ENCODE measurements at places on chromosomes 2 and 18. TPM values are rescaled to one million over a fixed set of nuclear protein-coding genes. Genes with fewer than 3 reads are reported as not detected.

Gene LYPD6B
- polyA plus RNA-seq: not detected

Gene UGT1A4
- not detected for polyA plus RNA-seq

Gene CDK15
- not detected for polyA plus RNA-seq

Gene PNO1
- polyA plus RNA-seq: 14.8 TPM

Gene AGXT
- not detected for polyA plus RNA-seq

Gene DSG4
- polyA plus RNA-seq: not detected

Gene CYP26B1
- polyA plus RNA-seq: not detected

Gene LRRC30
- not detected for polyA plus RNA-seq

DNA sequence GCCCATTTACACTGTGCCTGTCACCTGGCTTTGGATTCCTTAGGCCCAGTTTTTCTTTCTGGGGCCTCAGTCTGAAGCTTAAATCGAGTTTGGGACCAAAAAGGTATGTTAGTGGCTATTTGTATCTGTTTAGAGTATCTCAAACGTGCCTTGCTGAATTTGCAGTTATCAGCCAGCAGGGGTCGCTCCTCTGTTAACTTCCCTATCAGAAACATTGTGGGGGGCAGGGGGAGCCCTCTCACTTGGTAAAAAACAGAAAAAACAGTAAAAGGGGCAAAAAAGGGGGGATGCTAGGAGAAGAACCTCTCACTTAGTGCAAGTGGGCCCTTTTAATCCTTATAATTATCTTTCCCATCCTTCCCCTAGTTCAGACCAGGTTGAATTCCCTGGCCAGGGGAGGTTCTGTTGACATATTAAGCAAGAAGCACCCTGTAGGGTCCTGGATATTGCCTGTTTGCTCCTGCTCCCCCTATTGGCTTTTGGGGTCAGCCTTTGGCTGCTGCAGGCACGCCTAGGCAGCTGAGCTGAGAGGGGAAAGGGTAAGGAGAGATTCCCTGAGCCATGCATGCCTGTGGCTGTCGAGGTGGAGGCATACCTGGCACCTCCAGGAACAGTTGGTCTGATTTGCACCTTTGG is 8.8 kb upstream of the IFIH1 start:
- no peak for DNase-seq
- H3K36me3 ChIP-seq: no peaks in the 10 kb centered on the region
- H3K4me3 ChIP-seq: peak overlapping the region; percentile 12
- H3K27me3 ChIP-seq: peaks cover 3% of the 10 kb centered on the region
- H3K4me1 ChIP-seq: peaks cover 6% of the 10 kb centered on the region
- no peak overlapping the region for H3K27ac ChIP-seq

- H3K4me3 ChIP-seq: no peak overlapping the region
- H3K27me3 ChIP-seq: no peaks in the 10 kb centered on the region
- H3K36me3 ChIP-seq: no peaks in the 10 kb centered on the region
- H3K4me1 ChIP-seq: peaks cover 5% of the 10 kb centered on the region
Measured at GRCh38 chr2:205660521-205661124, 21.7 kb upstream of the NRP2 start.

- H3K27ac ChIP-seq: no peak overlapping the region
- no peaks in the 10 kb centered on the region for H3K4me1 ChIP-seq
- no peaks in the 10 kb centered on the region for H3K36me3 ChIP-seq
- no peak overlapping the region for H3K4me3 ChIP-seq
- H3K27me3 ChIP-seq: peaks cover 2% of the 10 kb centered on the region
Measured at GRCh38 chr2:57510704-57511103, 535.9 kb upstream of the VRK2 start.

GRCh38 chr2:64376926-64377325 is 77.0 kb upstream of the LGALSL start:
- H3K4me3 ChIP-seq: no peak overlapping the region
- no peak overlapping the region for H3K27ac ChIP-seq
- no peaks in the 10 kb centered on the region for H3K36me3 ChIP-seq
- peaks cover 16% of the 10 kb centered on the region for H3K27me3 ChIP-seq

- H3K27me3 ChIP-seq: peaks cover 2% of the 10 kb centered on the region
- no peak overlapping the region for H3K27ac ChIP-seq
- peaks cover 16% of the 10 kb centered on the region for H3K36me3 ChIP-seq
- no peak for DNase-seq
- no peaks in the 10 kb centered on the region for H3K4me1 ChIP-seq
Measured at GRCh38 chr2:218631837-218632236, 24.1 kb downstream of the PLCD4 start.

DNA sequence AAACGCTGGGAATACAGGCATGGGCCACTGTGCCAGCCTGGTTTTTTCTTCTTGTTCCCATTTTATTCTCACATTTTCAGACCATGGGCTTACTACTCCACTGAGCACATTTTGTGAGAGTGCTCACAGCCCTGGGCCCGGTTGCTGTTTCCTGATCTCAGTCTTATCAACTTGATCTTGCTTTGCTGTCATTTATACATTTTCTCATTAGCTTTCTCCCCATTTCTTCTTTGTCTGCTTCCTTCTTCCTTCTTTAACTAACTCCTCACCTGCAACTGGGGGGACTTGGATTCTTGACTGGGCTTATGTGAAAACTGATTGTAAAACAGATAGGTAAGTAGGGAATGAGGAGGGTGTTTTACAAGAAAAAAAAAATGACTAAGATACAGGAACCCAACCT is 117.3 kb downstream of the PLB1 start:
- H3K4me3 ChIP-seq: no peak overlapping the region
- H3K4me1 ChIP-seq: no peaks in the 10 kb centered on the region
- DNase-seq: no peak
- peaks cover 2% of the 10 kb centered on the region for H3K27me3 ChIP-seq
- H3K27ac ChIP-seq: no peak overlapping the region

DNA sequence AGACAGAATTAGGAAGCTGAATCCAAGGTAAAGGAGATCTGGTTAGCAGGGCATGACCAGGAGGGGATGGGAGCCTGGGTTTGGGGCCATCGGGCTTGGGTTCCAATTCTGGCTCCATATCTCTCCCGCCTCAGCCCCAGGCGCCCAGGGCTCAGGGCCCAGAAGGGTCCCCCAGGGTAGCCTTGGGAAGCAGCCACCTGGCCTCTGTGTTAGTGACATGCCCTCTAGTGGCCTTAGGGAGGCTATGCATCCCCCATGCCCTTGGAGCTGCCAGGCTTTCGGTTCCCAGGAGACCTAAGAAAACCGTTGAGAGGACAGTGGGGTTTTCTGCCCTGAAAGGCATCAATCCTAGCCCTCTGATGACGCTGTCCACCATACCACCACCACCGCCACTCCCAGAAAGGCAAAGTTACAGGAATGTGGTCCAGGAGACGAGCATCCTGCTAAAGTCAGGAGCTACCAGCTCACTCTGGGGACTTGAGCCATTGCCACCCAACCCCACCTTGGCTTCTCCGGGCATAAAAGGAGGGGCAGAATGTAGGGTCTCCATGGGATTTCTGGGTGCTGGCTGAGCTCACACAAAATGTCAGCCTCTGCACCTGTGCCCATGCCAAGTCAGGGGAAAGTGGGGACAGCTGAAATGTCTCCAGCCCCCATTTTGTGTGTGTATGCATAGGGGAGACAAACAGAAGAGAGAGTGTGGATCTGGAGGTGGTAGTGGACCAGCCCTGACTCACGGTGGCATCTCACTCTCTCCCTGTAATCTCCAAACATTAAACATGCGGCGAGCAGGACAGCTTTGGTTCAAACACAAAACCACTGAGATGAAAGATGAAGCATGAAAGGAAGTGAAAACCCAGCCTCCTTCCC is 56.5 kb downstream of the EMX1 start:
- H3K27me3 ChIP-seq: no peaks in the 10 kb centered on the region
- H3K36me3 ChIP-seq: peaks cover 7% of the 10 kb centered on the region
- peak; percentile 44 for DNase-seq
- H3K4me3 ChIP-seq: no peak overlapping the region
- H3K4me1 ChIP-seq: no peaks in the 10 kb centered on the region

- no peak overlapping the region for H3K4me3 ChIP-seq
- H3K4me1 ChIP-seq: peaks cover under 1% of the 10 kb centered on the region
Measured at GRCh38 chr2:222707102-222707688, 35.7 kb downstream of the MOGAT1 start.

DNA sequence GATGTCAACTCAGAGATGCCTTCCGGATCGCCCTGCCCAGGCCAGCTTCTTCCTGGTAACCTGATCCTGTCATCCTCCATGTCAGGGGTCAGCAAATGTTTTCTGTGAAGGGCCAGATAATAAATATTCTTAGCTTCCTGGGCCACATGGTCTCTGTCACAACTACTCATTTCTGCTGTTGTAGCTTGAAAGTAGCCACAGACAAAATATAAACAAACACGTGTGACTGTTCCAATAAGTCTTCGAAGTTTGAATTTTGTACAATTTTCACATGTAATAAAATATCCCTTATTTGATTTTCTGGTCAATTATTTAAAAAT is 35.8 kb downstream of the ANXA4 start:
- no peak overlapping the region for H3K27ac ChIP-seq
- H3K27me3 ChIP-seq: no peaks in the 10 kb centered on the region
- no peak for DNase-seq
- peaks cover 67% of the 10 kb centered on the region for H3K4me1 ChIP-seq
- no peak overlapping the region for H3K4me3 ChIP-seq

- no peak overlapping the region for H3K4me3 ChIP-seq
- no peak overlapping the region for H3K27ac ChIP-seq
- H3K27me3 ChIP-seq: peaks cover 2% of the 10 kb centered on the region
Measured at GRCh38 chr2:196344397-196344796, 173.0 kb upstream of the STK17B start.

DNA sequence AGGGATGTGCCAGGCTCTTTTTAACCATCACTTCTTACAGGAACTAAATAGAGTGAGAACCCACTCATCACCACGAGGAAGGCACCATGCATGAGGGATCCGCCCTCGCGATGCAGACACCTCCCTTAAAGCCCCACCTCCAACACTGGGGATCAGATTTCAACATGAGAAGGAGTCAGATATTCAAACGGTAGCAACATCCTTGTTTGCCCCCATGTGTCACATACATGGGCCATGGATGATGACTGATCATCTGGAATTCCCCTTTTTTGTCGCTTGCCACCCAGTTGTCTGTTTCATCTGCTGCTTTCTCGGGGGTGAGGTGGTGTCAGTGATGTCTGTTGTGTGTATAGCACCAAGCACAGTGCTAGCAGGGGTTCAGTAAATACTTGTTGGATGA is 57.9 kb downstream of the NCK2 start:
- peaks cover 13% of the 10 kb centered on the region for H3K27me3 ChIP-seq
- DNase-seq: no peak
- H3K4me3 ChIP-seq: no peak overlapping the region

GRCh38 chr2:227153758-227154486 is 10.1 kb downstream of the COL4A4 start:
- H3K36me3 ChIP-seq: no peaks in the 10 kb centered on the region
- peaks cover 4% of the 10 kb centered on the region for H3K27me3 ChIP-seq
- H3K4me3 ChIP-seq: no peak overlapping the region
- no peak overlapping the region for H3K27ac ChIP-seq

DNA sequence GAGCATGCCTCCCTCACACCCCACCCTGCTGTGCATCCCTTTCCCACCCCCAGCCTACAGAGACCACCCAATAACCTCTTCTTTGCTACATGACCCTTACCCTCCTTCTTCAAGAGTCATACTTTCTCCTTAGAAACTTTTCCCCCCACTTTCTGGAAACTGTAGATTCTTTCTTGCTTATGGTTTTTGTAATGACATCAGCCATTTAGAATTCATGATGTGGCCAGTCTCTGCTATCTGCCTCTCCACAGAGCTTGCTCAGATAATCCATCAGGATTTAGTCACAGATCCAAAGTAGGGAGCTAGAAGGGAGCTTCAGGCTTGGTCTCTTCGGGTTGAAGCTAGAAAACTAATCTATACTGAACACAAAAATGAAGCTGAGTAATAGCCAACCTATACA is 36.5 kb downstream of the GALM start:
- peaks cover 5% of the 10 kb centered on the region for H3K4me1 ChIP-seq
- H3K27me3 ChIP-seq: peaks cover 2% of the 10 kb centered on the region
- DNase-seq: no peak
- no peak overlapping the region for H3K27ac ChIP-seq
- H3K4me3 ChIP-seq: no peak overlapping the region

GRCh38 chr18:56021136-56021808 is 433.3 kb upstream of the TCF4 start:
- DNase-seq: no peak
- H3K36me3 ChIP-seq: no peaks in the 10 kb centered on the region

DNA sequence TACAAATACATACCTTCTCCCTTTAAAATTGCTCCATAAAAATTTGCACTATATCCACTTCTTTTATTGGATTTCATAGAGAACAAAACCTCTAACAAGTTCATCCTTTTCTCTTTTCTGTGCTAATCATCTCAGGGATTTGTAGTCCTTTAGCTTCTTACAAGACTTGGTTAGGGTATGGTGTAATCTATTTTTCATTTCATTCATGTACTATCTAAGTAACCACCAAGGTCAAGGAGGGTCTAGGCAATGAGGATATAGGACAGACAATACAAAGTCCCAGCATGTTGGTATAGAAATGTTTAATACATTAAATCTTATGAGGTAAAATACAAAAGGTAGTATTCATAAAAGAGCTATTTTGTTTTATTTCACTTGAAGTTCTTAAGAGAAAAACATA is 17.5 kb downstream of the C2orf69 start:
- H3K27ac ChIP-seq: no peak overlapping the region
- no peak for DNase-seq
- no peak overlapping the region for H3K4me3 ChIP-seq
- H3K27me3 ChIP-seq: no peaks in the 10 kb centered on the region
- no peaks in the 10 kb centered on the region for H3K4me1 ChIP-seq

GRCh38 chr2:18630941-18631340 is 41.6 kb upstream of the NT5C1B start:
- no peaks in the 10 kb centered on the region for H3K27me3 ChIP-seq
- H3K27ac ChIP-seq: no peak overlapping the region
- DNase-seq: no peak
- H3K36me3 ChIP-seq: no peaks in the 10 kb centered on the region

- no peak overlapping the region for H3K27ac ChIP-seq
- H3K4me1 ChIP-seq: no peaks in the 10 kb centered on the region
- no peaks in the 10 kb centered on the region for H3K27me3 ChIP-seq
- no peak for DNase-seq
Measured at GRCh38 chr2:18356676-18357075, 203.8 kb downstream of the RDH14 start.

Data from immature natural killer cell (primary cell).